Activated CD4-positive, alpha-beta T cell treated with anti-CD3 and anti-CD28 coated beads for 36 hours (primary cell): ENCODE measurements at places on chromosomes 3 and 15. TPM values are rescaled to one million over a fixed set of nuclear protein-coding genes. Genes with fewer than 3 reads are reported as not detected.
A peak's percentile ranks its signal among the peaks of the same experiment; 100 is the strongest.

DNA sequence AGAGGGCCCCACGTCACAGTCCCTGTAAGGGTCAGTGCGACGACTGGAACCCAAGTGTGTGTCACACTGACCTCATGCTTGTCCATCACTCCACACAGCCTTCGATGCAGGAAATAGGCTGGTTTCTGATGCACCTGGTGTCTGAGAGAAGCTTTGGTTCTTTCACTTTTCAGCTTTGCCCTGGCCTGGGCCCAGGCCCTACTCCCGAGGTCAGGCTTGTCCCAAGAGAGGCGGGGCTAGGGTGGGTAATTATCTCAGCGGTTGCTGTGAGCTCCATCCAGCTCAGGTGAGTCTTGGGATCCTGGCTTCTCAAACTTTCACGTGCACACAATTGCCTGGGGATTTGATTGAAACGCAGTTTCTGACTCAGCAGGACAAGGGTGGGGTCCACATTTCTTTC, 19.6 kb upstream of the CHRNB4 start:
- H3K27me3 ChIP-seq = no peaks in the 10 kb centered on the region
- no peak overlapping the region for H3K27ac ChIP-seq
- no peak overlapping the region for H3K4me3 ChIP-seq
- DNase-seq = no peak

DNA sequence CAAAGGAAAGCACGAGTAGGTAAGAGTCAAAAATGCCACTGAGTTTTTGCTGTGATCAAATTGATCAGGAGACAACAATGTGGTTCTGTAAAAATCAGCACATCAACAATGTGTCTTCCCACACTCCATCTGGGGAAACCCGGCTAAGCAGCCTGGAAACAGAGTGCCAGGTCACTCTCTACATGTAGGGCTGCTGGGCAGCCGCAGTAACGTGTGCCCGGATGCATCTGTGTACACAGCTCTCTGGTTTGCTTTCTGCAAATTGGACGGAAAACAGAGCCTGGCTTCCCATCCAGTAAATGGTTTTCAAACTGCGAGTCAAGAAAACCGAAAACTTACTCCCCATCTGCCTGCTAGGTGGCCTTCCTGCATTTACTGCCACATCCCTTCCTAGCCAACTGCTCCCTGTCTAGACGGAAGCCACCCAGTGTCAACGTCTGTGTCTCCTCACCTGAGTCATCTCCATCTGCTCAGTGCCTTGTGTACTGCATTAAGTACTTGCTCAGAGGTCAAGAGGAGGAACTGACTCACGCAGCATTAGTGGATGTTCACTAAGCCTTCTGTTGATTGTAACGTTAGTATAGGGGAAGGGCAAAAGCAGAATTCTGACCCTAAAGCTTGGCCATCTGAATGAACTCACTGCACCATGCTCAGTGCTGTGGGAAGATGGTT, 124.1 kb downstream of the TJP1 start:
- no peak for DNase-seq
- H3K36me3 ChIP-seq = no peaks in the 10 kb centered on the region
- H3K4me1 ChIP-seq = no peaks in the 10 kb centered on the region
- H3K27me3 ChIP-seq = peaks cover 6% of the 10 kb centered on the region
- no peak overlapping the region for H3K4me3 ChIP-seq
- no peak overlapping the region for H3K27ac ChIP-seq

- H3K4me1 ChIP-seq = peaks cover 15% of the 10 kb centered on the region
- peaks cover 4% of the 10 kb centered on the region for H3K36me3 ChIP-seq
- H3K27me3 ChIP-seq = no peaks in the 10 kb centered on the region
- no peak overlapping the region for H3K27ac ChIP-seq
- H3K4me3 ChIP-seq = no peak overlapping the region
These were observed 271.6 kb downstream of the FHIT start for GRCh38 chr3:60979461-60980341.

- no peak overlapping the region for H3K27ac ChIP-seq
- H3K4me1 ChIP-seq = peaks cover 10% of the 10 kb centered on the region
- peaks cover 4% of the 10 kb centered on the region for H3K27me3 ChIP-seq
- DNase-seq = no peak
These were observed 254.6 kb upstream of the RBMS3 start for GRCh38 chr3:29026286-29026685.

DNA sequence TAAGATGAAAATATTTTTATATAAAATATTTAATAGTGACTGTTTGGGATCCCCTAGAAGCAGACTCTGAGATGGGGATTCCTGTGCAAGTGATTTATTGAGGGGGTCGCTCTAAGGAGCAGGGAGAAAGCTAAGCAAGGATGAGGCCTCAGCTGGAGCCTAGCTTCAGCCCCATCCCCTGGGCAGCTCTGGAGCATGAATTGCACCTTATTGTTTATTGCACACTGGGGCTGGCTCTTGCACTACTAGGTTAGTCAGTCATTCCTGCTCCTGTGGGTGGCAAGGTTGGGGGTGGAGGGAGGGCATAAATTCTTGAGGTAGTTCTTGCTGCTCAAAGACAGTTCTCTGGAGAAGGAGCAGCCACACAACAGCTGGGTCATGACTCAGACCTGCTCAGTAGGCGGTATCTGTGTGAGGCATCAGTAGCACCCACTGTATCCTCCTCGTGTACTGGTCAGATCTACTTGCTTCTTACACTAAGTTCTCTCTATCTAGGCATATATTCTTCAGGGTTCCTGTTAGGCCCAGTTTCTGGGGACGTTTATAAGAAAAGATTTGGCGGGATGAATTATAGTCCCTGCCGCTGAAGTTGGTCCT, 27.2 kb upstream of the TNFSF10 start:
- peak overlapping the region; percentile 82 for H3K27ac ChIP-seq
- no peaks in the 10 kb centered on the region for H3K36me3 ChIP-seq
- H3K27me3 ChIP-seq = no peaks in the 10 kb centered on the region
- peaks cover 32% of the 10 kb centered on the region for H3K4me1 ChIP-seq
- DNase-seq = peak; percentile 92

- peaks cover 27% of the 10 kb centered on the region for H3K4me1 ChIP-seq
- DNase-seq = no peak
- H3K27ac ChIP-seq = no peak overlapping the region
These were observed 83.2 kb downstream of the MB21D2 start for GRCh38 chr3:192834428-192834827.

DNA sequence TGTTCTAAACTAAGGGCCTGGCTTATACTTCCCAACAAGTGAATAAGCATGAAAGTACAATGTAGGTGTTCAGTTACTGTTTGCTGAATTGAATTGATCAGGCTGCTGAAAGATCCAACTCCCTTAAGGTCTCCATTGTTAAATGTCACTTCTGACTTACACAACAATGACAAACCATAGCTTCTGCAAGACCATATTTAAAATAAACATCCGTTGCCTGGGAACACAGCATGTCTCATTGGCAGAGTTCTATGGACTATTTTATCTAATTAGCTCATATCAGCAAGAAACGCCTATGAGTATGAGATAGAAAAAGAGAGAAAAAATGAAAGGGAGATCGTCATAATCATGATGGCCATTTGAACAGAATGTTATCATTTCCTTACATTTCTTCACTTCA, 605.4 kb downstream of the FGF12 start:
- no peaks in the 10 kb centered on the region for H3K27me3 ChIP-seq
- no peak for DNase-seq
- no peaks in the 10 kb centered on the region for H3K36me3 ChIP-seq
- no peaks in the 10 kb centered on the region for H3K4me1 ChIP-seq
- no peak overlapping the region for H3K27ac ChIP-seq
- no peak overlapping the region for H3K4me3 ChIP-seq

DNA sequence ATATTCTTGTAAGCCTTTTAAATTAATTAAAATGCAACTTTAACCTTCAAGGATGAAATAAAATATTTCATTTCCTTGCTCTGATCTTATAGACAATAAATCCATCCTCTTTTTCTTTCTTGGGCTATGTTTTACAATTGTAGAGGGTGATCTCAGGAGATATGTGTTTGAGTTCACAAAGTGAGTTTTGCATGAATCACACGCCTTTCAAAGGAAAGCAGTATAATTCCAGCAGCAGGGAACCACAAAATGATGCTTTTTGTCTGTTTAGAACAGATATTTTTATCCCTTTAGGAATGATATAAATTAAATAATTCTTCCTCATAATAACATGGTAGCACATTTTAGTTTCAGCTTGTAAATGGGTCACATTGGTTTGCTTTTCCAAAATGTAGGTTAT, 191.2 kb downstream of the SEMA6D start:
- no peak overlapping the region for H3K27ac ChIP-seq
- peaks cover 4% of the 10 kb centered on the region for H3K27me3 ChIP-seq
- no peaks in the 10 kb centered on the region for H3K4me1 ChIP-seq

DNA sequence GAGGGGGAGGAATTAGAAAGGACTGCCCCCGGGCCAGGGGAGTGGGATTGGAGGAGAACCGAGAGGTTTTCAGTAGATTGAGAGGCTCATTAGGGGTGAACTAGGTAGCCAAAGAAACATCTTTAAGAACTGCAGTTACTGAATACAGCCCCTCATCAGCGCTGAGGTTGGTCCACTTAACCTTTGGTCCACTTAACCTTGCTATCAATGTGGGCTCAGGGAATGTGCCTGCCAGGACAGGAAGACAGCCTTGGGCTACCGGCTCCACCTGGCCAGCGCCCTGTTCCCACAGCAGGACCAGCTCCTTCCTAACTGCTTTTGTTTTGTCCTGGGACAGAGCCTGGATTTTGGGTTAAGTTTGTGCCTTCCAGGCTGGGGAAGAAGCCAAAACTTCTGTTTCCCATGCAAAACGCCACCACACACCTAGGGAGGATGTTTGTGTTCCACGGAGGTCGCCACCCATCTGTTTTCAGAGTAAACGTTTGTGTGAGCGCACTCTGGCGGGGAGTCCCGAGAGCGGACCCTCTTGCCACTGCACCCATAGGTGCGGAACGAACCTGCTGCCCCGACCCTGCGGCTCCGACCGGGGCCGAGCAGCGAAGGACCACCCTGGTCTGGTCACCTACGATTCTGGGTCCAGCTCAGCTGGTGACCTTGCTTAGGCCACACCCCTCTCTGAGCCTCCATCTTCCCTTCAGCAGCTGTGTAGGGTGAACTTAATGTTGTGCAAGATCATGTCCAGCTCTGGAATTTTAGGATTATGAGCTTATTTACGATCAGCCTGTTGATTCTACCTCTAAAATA, 107.4 kb downstream of the VGLL4 start:
- H3K36me3 ChIP-seq = peaks cover 5% of the 10 kb centered on the region
- H3K27me3 ChIP-seq = no peaks in the 10 kb centered on the region
- no peak for DNase-seq
- no peaks in the 10 kb centered on the region for H3K4me1 ChIP-seq
- no peak overlapping the region for H3K4me3 ChIP-seq

The IGF2BP2 gene
- 0.54 TPM for total RNA-seq

The SCN5A gene
- total RNA-seq = 0.14 TPM
